ENCODE measurements at places on chromosomes 6 and 20.

DNA sequence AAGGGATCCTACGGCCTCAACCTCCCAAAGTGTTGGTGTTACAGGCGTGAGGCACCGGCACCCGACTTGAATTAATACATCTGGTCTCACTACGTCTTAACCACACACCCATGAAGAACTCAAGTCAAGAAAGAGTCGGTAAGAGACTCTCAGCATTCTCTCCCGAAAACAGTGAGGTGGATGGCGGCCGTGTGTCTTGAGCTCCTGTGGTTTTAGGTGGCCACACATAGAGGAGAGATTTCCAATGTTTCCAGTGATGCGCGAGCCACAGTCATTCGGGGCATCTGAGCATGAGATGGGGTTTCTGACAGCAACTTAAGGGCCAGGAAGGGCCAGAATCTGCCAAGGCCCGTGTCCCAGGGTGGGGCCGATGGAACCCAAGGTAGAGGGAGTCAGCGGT lies 766.4 kb upstream of the DEFB115 start:
- no peak for DNase-seq

- DNase-seq = no peak
Measured at GRCh38 chr6:166642646-166643045, 15.6 kb upstream of the RPS6KA2 start.

DNA sequence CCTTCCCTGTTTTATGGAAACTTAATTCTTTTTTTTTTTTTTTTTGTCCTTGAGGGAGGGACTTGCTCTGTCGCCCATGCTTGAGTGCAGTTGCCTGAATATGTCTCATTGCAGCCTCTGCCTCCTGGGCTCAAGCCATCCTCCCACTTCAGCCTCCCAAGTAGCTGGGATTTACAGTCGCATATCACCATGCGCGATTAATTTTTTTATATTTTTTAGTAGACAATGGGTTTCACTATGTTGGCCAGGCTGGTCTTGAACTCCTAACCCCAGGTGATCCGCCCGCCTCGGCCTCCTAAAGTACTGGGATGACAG lies 654 bp downstream of the TMEM14C start:
- DNase-seq = no peak

- DNase-seq = no peak
Measured at GRCh38 chr6:143564484-143565017, 53.0 kb upstream of the FUCA2 start.

DNA sequence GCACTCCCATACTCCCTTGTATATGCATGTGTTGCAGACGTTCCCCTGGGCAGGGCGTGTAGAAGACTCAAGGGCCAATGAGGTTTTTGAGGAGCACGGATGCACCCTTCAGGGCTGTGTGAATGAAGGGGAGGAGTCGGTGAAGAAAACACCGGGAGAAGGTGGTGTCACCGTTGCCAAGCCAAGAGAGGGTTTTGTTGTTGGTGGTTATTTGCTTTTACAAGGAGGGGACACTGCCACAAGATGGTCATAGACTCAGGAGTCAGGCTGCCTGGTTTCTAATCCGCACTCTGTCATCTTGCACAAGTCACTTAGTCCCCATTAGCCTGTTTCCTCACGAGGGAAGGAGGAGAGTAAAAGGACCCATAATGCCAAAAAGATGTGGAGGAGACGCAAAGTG lies 124.0 kb downstream of the PXDC1 start:
- no peak for DNase-seq

All from CMK (cell line).